HT-29 (cell line): ENCODE measurements at places on chromosomes 16 and 17. TPM values are rescaled to one million over a fixed set of nuclear protein-coding genes. Genes with fewer than 3 reads are reported as not detected.

Gene GPR139
- not detected in 2 replicates for total RNA-seq

DNA sequence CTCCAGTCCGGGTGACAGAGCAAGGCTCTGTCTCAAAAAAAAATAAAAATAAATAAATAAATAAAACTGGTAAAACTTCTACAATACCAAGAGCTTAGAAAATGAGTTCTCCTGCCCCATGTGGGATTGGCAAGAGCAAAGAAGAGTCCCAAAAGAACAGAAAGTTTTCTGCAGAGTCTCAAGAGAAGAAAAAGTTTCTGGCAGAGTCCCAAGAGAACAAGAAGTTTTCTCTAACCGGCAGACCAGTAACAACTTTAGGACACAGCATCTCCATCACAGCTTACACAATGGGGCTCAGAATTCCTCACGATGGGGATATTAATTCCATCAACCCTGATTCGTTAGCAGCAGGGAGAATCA is 1.1 kb downstream of the SLC39A11 start:
- DNase-seq: no peak

DNA sequence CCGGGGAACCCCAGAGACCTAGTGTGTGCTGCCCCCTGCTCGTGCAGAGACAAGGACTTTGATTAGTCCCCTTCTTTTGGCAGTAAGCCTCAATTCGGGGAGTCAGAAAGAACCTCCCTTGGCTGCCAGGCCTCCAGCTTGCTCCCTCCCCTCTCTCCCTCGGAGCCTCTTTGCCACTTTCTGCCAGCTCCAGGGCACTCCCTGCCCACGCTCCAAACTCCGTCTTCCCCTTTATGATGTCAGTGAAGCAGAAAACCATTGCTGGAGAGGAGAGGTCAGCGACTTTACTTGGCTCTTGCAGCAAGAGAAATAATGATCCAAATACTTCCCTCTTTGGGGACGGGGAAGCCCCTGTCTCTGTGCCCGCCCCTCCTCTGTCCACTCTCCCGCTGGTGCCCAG is 28.1 kb downstream of the TTYH2 start:
- DNase-seq: no peak

Gene DHRS7C
- total RNA-seq: not detected in 2 replicates

DNA sequence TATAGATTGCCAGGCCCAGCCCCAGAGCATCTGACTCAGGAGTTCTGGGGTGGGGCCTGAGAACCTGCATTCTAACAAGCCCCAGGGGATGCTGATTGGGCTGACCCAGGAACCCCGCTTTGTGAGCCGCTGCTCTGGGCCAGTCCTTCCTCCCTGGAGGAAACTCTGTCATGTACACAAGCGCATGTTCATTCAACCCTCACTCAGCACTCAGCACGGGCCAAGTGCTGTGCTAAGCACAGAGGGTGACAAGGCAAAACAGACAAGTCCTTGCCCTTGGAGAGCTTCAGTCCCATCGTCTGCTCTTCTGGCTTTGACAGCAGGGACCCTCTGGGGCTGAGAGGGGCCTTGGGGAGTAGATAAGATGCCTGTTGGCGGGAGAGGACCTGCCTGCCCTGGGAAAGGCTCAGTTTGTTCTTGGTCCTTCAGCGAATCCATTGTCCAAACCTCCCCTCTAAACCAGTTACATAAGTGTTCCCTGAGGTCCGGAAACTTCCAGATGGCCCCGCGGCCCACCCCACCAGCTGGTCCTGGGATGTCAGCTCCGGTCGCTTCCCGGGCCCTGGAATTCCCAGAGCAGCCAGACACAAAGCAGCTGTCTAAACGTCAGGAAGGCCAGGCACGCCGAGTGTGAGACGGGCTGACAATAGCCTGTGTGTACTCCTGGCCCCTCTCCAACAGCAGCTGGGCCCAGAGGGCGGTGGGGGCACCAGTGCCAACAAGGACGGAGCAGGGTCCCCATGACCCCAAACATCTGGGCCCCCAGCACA is 88.8 kb downstream of the ZDHHC7 start:
- DNase-seq: no peak

Gene NXPH3
- total RNA-seq: not detected in 2 replicates

DNA sequence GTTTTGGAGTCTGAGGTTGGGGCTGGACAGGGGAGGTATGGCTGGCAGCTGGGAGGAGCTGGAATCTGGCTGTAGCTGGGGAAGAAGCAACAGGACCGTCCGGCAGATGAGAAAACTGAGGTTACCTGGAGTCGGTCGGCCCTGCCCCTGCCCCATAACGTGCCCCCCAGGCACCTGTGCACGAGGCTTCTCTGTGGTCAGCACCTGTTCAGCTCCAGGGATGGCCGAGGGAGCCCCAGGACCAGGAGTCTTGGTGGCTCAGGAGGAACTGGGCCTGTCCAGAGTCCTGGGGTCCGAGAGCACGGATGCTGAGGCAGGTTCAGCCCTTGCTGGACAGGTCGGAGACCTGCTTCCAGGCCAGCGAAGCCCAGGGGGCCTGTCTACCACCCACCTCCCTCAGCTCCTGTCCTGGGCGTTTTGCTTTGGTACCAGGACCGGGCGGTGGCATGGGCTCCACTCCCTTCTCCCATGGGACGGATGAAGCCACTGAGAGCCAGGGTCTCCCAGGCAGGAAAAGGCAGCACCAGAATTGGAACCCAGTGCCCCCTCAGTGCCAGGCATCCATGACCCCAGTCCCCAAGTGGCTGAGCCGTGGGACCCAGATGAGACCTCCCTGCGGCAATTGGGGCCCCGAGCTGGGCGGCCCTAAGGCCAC is 17.1 kb upstream of the CBFA2T3 start:
- no peak for DNase-seq

DNA sequence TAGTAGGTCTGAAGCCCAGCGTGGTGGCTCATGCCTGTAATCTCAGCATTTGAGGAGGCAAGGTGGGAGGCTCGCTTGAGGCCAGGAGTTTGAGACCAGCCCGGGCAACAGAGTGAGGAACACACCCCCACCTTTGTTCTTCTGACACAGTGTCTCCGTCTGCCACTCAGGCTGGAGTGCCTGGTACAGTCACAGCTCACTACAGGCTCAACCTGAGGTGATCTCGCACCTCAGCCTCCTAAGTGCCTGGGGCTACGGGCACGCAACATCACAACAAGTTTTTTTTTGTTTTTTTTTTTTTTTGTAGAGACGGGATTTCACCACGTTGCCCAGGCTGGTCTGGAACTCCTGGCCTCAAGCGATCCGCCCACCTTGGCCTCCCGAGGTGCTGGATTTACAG is 6.7 kb upstream of the TLCD3A start:
- no peak for DNase-seq

- DNase-seq: no peak
These were observed 16.8 kb downstream of the ST6GALNAC2 start for GRCh38 chr17:76568811-76569221.

GRCh38 chr16:10852948-10853347 is 24.1 kb upstream of the CIITA start:
- DNase-seq: peak; percentile 15

DNA sequence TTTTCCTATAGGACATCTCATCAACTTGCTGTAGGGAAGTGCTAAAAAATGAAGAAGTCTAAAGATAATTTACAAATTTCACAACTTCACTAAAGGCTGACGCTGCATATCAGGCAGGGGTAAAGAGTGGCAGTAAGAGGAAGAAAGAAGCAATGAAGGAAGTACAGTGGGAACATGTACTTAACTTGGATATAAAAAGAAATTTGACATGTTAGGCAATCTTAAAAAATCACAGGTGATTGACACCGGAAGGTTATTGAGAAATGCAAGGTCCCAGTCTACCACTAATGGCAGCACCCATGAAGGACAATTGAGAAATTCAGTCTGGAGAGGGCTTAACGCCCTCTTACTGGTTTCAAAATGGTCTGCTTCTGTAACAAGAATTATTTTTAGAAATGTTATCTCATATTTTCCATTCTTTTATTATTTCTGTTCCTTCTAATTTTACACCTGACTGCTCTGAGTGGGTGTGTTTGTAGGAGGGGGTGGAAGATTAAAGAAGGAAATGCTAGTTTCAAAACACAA is 358.1 kb downstream of the KCNJ2 start:
- no peak for DNase-seq

Gene KRT27
- not detected in 2 replicates for total RNA-seq

Gene PRR35
- total RNA-seq: 0.08 TPM in 1 of 2 replicates, not detected in the other

DNA sequence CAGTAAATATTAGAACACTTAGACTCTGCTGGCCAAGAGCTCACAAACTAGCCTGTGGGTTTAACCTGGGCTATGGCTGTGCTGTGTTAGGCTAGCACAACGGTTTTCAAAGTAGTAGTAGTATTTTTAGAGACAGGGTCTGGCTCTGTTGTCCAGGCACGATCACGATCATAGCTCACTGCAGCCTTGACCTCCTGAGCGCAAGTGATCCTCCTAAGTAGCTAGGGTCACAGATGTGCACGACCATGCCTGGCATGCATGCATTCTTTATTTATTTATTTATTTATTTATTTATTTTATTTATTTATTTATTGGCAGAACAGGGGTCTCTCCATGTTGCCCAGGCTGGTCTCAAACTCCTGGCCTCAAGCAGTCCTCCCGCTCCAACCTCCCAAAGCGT is 10.3 kb downstream of the MRPL27 start:
- DNase-seq: no peak

DNA sequence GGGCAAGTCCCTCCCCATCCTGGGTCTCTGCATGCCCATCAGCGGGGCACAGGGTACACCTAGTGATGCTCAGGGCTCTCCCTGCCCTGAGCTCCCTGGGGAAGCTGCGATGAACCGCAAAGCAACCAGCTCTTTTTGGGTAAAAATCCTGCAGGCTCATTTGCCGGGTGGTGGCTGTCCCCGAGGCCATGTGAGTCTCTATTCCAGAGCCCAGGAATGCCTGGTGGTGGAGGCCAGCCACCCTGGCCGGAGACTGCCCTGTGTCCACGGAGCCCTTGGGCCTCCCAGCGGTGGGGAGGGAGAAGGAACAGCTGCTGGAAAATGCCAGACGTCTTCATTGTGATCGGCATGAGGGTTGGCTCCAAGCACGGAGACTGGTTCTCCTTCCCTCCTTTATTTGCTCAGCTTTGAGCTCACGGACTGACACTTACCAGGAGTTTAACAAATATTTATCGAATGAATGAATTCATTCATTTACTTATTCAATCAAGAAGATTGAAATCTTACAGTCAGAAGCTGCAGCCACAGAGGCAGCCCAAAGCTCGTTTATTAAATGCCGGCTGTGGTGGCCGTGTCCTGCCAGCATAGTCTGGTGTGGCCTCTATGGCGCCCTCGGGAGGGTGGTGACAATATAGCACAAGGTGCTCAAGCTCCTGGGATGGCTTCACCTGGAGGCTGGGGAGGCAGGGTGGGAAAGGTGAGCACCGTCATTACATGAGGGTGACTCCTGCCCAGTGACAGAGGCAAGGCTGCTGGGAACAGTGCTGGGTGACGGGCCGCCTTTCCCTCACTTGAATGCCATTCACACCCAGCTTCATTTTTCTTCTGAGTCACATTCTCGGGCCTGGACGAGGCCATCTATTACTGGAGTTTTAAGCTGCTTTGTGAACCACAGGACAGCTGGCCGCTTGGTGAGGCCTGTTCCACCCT is 31.1 kb upstream of the JPH3 start:
- DNase-seq: peak; percentile 61

GRCh38 chr17:81383504-81384421 is 11.5 kb upstream of the BAHCC1 start:
- no peak for DNase-seq

DNA sequence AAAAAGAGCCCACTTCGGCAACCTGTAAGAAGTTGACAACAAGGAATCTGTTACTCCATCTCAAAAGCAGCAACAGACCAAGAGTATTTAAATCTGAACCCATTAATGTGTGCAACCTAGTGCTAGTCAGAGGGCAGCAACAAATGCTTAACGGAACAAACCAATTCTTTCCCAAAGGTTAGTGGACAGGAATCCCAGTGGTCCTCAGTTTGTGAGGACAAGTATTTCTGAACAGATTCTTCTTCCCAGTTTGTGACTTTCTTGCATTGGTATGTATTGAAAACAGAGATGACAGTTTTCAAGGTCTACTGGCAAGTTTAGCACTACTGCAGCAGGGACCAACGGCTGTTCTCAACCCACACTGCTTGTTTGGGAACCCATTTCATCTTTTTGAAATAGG is 2.9 kb downstream of the RPL26 start:
- no peak for DNase-seq

DNA sequence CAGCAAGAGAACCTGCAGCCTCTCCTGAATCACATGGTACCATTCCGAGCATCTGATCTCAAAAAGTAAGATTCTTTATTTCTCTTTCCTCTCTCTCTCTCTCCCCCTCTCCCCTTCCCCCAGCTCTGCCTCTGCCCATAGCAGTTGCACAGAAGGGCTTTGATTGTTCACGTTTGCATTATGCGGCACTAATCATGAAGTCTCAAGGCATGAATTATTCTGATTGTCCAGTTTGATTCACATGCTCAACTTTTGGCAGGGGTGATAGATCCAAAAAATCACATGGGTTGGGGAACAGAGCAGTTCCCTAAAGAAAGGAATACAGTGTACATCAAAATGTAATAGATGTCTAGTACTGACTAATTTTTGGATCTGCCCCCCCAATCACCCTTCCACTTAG is 380.0 kb upstream of the SOX9 start:
- no peak for DNase-seq
